Activated T-helper 17 cell treated with anti-CD3 and anti-CD28 coated beads, Interleukin-2, amount 50 U/mL, for 72 hours (primary cell): ENCODE measurements at places on chromosomes 5 and 9. TPM values are rescaled to one million over a fixed set of nuclear protein-coding genes. Genes with fewer than 3 reads are reported as not detected.

- ATAC-seq = no peak
Observed at GRCh38 chr5:122439645-122440044, 127.6 kb downstream of the SNCAIP start.

SLC36A2 gene
- total RNA-seq = not detected

GRCh38 chr5:139186752-139187326, 11.3 kb downstream of the SIL1 start:
- ATAC-seq = no peak

F2RL1 gene
- total RNA-seq = 0.85 TPM

OR1Q1 gene
- total RNA-seq = 0.45 TPM

- no peak for ATAC-seq
Observed at GRCh38 chr9:104855807-104856206, 72.1 kb downstream of the ABCA1 start.

PAEP gene
- not detected for total RNA-seq

CMYA5 gene
- total RNA-seq = 0.50 TPM

- ATAC-seq = no peak
Observed at GRCh38 chr9:68698943-68699509, 6.0 kb upstream of the PIP5K1B start.

DNA sequence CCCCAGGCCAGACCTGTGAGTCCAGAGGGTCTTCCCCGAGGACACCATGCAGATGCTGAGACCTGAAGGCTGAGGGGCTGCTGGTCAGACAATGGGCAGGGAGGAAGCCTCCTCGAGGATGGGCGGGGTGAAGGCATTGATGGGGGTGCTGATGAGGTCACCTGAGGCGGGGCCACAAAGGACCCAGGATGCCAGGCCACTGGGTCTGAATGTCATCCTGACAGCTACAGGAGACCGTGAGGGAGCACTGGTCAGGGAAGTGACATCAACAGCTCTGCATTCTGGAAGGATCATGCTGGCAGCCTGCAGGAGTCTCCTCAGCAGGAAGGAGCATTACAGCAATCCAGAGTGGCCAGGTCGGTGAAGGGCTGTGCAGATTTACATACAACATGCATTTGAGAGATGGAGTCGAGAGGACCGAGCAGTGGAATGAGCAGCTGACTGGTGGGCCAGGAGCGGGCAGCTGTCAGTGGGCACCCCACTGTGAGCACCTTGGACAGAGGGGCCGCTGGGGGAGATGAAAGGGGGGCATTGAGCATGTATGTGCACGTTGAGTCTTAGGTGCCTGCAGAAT, 77.7 kb upstream of the ADAMTS2 start:
- ATAC-seq = no peak

PRELID1 gene
- 314 TPM for total RNA-seq

GRCh38 chr5:131242728-131243255, 21.1 kb upstream of the CDC42SE2 start:
- peak; percentile 96 for ATAC-seq

DNA sequence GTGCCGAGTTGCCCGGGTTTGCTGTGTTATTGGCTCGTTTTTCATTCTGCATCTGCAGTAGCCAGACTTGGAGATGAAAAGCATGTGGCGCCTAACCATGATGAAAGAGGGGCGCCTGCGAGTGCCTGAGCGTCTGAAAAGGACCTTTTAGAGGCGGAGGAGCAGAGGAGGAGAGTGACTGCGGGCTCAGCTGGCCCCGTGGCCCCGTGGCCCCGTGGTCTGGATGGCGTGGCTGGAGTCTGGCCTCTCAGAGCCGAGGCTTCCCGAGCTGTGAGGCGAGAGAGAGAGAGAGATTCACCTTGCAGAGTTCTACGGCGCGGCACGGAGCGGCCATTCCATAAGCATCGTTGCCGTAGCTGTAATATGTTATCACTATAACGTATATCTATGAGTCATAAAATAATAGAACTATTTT, 55.3 kb upstream of the RNU6ATAC start:
- no peak for ATAC-seq

TSSK1B gene
- not detected for total RNA-seq

- no peak for ATAC-seq
Observed at GRCh38 chr9:72564479-72565281, 43.3 kb downstream of the TMC1 start.

DNA sequence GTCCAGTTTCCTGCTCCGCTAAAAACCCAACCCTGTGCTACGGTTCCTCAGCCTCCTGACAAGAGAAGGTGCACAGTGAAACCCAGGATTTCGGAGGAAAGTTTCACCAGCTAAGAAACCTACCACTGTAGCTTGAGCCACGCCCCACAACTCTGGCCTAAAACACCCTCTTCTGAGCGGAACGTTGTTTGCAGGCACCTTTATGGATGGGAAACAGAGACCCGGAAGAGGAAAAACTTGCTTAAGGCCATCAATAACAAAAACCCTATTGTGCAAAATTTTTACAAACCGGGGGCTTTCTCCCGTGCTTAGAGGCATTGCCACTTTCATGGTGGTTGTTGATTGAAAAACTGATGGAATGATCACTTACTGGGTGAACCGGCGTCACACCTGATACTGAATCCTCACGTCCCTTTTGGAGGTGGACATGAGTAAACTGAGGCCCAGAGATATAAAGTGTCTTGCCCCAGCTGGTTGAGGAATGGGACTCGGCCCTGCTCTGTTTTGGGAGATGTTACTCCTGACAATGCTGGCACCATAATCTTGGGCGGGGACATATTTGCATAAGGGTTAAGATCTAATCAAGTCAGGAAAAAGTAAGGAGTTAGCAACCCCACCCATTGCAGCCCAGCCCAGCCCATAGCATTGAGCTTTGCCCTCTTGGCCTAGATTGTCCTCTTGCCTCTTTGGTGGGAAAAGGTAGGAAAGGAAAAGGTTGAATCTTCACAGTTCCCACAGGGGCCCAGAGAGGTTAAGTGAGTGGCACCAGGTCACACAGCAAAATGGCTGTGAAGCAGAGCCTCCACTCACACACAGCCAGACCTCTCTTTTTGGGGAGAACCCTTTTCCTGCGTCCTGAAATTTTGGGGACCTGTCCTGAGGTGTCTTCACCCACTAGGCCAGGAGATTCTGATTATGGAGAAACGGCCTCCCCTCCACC, 23.2 kb upstream of the PTGS1 start:
- peak; percentile 14 for ATAC-seq

FOXD4L6 gene
- total RNA-seq = not detected

SLC1A1 gene
- total RNA-seq = 0.45 TPM

DAB2IP gene
- 0.09 TPM for total RNA-seq

GRCh38 chr5:78203815-78204214, 90.7 kb downstream of the AP3B1 start:
- no peak for ATAC-seq

GRCh38 chr9:133959171-133959570, 33.0 kb downstream of the VAV2 start:
- no peak for ATAC-seq

- no peak for ATAC-seq
Observed at GRCh38 chr5:24643156-24643555, 1.6 kb downstream of the CDH10 start.
